Stimulated activated naive CD4-positive, alpha-beta T cell treated with Interleukin-2 at 50 U/mL for 16 hours (primary cell): ENCODE measurements at places on chromosomes 11 and 22.

DNA sequence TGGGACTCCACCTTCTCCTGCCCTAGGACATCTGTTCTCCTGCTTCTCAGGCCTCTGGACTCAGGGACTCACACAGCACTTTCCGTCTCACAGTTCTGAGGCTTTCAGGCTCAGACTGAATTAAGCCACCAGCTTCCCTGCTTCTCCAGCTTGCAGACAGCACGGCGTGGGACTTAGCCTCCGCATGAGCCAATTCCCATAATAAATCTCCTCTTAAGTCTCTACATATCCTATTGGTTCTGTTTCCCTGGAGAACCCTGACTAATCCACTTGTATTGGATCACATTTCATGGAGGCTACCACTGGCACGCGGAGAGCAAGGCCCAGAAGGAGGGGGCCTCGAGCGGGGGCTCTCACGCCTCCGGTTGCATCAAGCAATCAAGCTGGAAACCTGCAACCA is 1313.6 kb downstream of the TBC1D22A start:
- no peak for DNase-seq

GRCh38 chr22:19291580-19292457 is at the start of gene CLTCL1:
TSS of gene CLTCL1 (minus strand) at chr22:19291719. CDS start at chr22:19291641, 78 bp downstream.
- peak; percentile 66 for DNase-seq

DNA sequence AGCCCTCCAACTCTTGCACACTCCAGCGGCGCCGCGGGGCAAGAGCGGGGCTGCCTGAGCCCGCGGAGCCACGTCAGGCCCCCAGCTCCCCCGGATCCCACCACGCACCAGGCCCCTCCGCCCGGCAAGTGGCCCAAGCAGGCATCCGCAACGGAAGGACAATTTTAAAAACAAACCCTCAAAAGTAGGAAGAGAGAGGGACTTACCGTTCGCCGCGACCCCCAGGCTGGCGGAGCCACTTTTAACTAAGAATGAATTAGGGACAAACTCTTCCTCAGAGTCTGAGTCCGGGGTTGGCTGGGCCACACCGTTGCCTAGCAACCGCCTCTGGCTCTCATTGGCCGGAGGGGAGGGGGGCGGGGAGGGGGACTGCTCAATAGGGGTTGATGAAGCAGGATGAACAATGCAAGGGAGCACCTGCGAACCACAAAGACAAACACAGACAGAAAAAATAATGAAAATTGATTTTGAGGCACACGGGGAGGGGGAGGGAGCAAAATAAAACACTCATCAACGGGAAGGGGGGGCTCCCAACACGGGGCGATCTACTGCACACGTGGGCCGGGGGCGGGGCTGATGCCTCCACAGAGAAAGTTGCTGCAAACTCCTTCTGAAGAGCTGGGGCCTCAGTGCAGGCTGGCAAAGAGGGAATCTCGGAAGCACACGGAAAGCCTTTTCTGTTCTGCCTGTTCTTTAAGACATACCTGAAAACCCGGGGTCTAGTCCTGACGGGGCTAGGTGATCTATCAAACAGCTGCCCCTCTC is 387.5 kb upstream of the NARS2 start:
- no peak for DNase-seq

DNA sequence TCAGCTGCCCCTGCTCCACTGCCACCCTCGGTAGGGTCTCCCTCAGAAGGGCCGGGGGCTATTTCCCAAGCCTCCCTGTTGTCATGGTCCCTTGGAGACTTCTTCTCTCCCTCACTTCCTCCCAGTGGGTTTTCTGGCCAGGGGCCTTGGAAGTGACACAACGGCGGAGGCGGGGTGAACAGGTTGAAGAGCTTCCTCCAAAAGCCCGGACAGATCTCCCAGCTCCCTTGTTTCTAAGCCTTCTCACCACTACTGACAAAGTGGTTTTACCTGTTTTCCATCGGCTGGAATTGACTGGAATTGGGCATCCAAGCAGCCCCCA is 14.5 kb downstream of the MYH9 start:
- DNase-seq, result no peak

- DNase-seq, result no peak
Observed at GRCh38 chr11:2366733-2367132, 10.4 kb upstream of the CD81 start.

GRCh38 chr22:22348127-22348814 is 103.7 kb downstream of the VPREB1 start:
- DNase-seq, result no peak

DNA sequence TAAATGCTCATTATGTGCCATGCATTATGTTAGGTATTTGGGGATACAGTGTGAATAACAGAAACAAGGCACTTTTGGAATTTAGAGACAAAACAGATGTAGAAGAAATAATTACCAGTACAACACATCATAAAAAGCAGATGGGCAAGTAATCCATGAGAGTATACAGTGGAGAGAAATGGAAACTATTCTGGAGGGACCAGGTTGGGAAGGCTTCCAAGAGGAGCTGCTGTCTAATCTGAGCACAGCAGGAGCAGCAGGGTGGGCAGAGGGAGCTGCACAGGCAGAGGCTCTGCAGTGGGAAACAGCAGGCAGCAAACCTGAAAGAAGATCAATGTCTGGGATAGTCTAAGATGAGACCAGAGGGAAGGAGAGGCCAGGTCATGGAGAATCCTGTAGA is 268.7 kb upstream of the CCDC90B start:
- DNase-seq, result no peak

GRCh38 chr11:112727341-112727841 is 233.8 kb upstream of the NCAM1 start:
- DNase-seq, result no peak
